Activated T-cell treated with anti-CD3 and anti-CD28 coated beads, Interleukin-2, amount 50 U/mL, for 4 hours (primary cell): ENCODE measurements at places on chromosomes 7 and 10. TPM values are rescaled to one million over a fixed set of nuclear protein-coding genes. Genes with fewer than 3 reads are reported as not detected.

GRCh38 chr7:83085299-83085698, 77.4 kb downstream of the PCLO start:
- no peak for DNase-seq

The TFPI2 gene
- 3.2 TPM for total RNA-seq

GRCh38 chr10:125812128-125812750, 10.8 kb downstream of the UROS start:
- no peak for DNase-seq

DNA sequence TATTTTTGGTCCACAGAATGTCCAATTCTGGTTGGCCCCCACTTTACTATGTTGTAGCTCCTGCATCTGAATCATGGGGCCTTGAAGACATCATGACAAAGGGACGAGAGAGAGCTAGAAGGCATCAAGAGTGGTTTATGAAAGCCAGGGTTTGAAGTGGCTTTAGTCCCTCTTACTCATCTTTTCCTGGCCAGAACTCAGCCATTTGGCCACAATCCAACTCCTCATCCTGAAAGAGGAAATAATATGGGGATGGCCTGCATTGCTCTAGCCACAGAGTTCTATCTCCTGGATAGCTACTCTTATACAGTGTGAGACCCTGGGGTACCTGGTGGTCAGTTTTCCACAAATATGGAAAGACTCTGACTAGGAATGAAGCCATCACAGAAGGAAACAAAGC, 418.9 kb downstream of the XPNPEP1 start:
- DNase-seq: no peak

GRCh38 chr7:144857463-144857862, 21.6 kb upstream of the TPK1 start:
- DNase-seq: no peak

GRCh38 chr7:123260428-123260960, 60.7 kb upstream of the SLC13A1 start:
- no peak for DNase-seq

GRCh38 chr7:37376386-37376785, 72.3 kb downstream of the ELMO1 start:
- DNase-seq: no peak

DNA sequence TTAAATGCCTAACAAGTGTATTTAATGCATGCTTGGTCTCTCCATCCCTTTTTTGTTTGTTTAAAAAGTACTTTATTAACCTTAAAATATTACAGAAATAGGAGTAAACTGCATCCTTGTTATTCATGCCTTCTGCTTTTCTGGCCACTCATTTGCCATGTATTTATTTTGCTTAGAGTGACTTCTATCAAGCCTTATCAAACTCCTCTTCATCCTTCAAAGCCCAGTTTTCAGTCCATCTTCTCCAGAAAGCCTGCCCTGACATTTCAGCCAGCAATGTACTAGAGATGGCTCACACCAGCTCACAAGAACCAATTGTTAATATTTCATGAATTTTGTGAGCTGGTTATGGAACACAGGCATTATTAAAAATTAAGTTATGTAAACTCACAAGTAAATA, 82.8 kb downstream of the NHLRC2 start:
- no peak for DNase-seq

DNA sequence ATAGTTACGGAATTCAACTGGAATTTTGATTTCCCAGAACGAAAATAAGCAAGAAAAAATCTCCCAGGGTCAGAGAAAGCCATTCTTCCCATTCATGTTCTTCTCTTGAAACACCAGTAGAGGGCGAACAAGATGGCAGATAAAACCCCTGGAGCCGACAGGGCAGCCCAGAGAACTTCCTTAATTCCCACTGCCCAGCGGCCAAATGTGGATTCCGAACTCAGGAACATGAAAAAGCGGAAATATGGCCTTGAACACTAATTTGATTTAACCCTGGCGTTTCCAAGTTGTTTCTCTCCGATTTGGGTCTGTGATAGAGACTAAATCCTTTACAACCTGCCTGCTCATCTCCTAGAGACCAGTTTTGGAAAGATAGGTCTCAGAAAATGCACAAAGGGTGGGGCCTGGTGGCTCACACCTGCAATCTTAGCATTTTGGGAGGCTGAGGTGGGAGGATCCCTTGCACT, 100.7 kb upstream of the WAC start:
- peak; percentile 6 for DNase-seq

DNA sequence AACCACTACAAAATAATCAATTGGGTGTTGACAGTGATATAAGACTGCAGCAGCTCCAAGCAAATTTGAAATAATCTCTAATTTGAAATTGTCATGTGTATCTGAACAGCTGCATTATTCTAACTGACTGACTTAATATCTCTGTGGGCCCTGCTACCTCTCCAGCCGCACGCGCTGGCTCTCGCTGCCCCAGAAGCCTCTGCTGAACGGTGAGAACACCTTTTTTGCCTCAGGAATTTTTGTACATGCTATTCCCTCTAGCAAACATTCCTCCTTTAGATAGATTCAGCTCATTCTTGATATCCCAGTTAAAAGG, 155.9 kb upstream of the MDFIC start:
- no peak for DNase-seq

The DNAJB9 gene
- 14.6 TPM for total RNA-seq

The FAM13C gene
- total RNA-seq: not detected

- DNase-seq: no peak
Observed at GRCh38 chr10:43596546-43596945, 9.7 kb upstream of the ZNF485 start.

DNA sequence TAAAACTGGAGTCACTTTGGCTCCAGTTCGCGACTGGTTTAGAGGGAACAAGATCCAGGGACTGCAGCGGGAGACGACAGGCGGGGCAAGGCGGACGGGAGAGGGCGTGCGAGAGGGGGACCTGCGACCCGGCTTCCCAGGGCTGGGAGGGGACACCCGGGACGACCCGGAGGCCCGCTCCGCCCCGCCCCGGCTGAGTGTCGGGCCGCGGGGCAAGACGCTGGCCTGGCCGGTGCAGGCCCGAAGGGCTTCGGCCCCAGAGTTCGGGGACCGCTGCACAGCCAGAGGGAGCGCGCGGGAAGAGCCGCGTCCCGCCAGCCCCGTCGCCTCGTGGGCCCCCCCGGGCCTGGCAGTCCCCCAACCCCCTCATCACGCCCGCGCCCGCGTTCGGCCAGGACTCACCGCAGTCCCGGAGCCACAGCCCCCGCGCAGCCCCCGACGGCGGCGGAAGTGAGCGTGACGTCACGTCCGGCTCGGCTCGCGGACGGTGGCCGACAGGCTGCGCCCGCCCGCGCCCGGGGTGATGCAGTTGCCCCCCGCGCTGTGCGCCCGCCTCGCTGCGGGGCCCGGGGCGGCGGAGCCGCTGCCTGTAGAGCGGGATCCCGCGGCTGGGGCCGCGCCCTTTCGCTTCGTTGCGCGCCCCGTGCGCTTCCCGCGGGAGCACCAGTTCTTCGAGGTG, at the start of the genes TUBGCP2 and ZNF511:
TUBGCP2 (minus strand) TSS at position 452 of the 679 bp plus-strand sequence. CDS start 5,931 bp downstream, outside the sequence.
ZNF511 (plus strand) TSS at position 494 of the 679 bp plus-strand sequence; CDS start at position 524, 30 bp downstream.
- DNase-seq: peak; percentile 88

DNA sequence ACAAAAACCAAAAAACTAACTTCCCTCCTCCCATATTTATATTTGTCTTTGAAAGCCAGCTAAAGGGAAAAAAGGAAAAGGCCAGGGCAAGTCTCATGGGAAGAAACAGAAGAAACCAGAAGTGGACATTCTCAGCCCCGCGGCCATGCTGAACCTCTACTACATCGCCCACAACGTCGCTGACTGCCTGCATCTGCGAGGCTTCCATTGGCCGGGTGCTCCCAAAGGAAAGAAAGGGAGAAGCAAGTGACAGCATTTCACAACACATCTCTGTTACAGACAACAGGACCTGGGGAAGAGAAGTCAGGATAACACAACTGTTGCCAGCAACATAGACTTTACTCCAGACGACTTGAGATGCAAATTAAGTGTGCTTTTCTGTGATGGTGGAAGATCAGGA, 9.9 kb downstream of the SMKR1 start:
- no peak for DNase-seq

DNA sequence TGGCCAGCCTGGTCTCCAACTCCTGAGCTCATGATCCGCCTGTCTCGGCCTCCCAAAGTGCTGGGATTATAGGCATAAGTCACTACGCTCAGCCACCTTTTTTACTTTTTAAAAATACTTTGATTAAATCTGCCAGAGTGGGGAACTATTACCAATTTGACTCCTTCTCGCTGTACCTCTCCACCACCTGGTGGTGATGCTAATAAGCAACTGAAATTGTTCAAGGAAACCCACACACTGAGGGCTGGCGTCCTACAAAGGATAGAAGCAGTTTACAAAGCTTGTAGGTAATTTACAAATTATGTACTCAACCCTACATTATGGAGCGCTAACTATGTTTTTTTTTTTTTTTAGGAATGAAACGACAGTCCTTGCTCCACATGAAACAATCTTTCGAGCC, 111.1 kb downstream of the CPED1 start:
- DNase-seq: no peak

- DNase-seq: no peak
Observed at GRCh38 chr10:59672150-59672875, 37.3 kb downstream of the SLC16A9 start.

DNA sequence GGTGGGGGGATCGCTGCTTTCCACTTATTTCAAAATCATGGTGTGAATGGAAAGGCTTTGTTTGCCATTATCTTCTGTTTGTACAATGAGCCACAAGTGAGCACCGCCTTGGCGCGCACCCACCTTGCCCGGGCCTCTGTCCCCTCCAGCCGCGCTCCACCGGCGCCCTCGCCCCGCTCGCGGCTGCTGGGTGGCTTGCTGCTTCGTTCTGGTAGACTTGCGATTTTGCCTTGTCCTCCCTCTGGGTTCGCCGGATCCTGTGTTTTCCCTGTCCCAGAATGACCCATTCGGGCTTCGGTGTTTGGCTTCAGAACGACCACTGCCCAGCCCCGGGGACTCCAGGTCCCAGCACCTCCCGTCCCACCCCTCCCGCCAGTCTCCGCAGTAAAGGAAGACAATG, 273.0 kb upstream of the BMPER start:
- no peak for DNase-seq

DNA sequence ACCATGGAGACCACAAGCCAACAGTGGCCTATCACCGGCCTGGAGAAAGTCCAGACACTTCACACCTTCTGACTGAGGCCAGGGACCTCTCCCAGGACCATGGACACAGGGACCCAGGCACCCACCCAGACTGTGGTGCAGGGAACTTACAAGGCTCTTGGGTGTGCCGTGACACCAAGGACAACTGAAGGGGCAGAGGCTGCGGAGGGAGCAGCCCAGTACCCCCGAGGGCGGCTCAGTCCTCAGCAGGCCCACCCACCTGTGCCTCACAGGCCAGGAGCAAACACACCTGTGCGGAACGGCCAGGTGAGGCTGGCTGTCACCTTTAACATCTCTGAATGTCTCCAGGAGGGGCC, 182.3 kb downstream of the MAD1L1 start:
- DNase-seq: no peak

- DNase-seq: no peak
Observed at GRCh38 chr10:88428442-88428841, 154.7 kb downstream of the RNLS start.

- DNase-seq: no peak
Observed at GRCh38 chr7:48528646-48529045, 357.4 kb downstream of the ABCA13 start.

DNA sequence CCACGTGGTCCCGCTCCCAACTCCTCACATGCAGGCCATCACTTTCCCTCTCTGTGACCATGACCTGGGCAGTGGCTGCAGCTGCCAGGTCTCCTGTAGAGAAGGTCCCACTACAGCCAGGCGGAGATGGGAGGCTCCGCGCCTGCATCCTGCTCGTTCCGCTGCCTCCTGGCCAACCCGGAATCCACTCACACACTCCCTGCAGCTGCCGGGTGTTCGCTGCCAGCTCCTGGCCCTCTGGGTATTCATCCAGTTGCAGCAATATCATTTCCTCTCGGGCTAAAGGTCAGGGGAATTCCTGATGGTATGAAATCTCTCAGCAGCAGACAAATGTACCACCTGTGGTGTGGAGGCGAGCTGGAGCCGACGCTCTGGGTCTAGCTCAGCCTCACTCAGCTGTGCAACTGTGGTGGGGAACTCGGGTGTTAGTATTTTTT, 65.7 kb downstream of the TLL2 start:
- no peak for DNase-seq

The C7orf57 gene
- total RNA-seq: 0.15 TPM

- no peak for DNase-seq
Observed at GRCh38 chr7:139681463-139681755, 96.4 kb downstream of the HIPK2 start.

DNA sequence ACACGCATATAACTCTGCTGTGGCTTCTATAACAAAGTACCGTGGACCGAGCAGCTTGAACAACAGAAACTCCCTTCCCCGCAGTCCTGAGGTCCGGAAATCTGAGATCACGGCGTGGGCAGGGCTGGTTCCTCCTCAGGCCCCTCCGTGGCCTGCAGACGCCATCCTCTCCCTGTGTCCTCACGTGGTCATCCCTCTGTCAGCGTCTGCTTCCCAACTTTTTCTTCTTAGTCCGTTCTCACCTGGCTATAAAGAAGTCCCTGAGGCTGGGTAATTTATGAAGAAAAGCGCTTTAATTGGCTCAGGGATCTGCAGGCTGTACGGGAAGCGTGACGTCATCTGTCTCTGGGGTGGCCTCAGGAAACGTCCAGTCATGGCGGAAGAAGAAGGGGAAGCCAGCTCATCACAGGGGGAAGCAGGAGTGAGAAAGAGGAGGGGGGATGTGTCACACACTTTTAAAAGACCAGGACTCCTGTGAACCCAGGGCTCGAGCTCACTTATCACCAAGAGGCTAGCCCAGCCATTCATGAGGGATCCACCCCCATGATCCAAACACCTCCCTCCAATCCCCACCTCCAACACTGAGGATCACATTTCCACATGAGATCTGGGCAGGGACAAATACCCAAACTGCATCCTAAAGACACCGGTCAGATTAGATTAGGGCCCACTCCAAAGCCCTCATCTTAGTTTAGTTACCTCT, 91.2 kb upstream of the INSIG1 start:
- DNase-seq: peak; percentile 64
